ENCODE measurements at places on chromosomes 3 and 15.

DNA sequence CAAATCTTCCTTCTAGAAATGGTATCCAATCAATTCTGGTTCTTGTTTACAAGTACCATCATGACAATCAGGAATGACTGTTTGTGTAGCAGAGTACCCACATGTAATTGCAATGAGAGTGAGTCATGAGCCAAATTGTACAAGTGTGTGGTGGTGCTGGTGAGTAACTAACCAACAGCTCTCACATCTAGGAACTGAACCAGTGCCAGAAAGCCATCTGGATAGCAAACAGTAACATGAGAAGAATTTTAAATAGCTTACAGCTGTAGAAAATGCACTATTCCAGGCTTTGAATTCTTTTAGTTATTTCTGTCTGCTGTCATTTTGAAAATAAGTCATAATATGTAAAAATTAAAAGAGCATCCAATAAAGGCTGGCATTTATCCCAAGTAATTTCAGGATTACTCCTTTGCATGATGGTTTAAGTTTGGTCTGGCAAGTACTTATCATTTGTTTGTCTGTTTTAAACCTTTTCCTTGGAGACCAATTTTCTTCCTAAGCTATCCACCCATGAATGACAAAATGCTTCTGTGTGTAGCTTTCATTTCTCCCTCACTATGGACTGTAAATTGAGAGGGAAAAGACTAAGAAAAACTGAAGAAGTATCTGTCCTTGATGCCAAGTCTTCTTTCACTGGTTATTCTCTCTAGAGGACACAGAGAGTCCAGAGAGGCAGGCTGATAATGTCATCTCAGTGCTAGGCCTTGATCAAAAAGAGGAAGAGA, 60.0 kb downstream of the PIK3CB start:
- DNase-seq, result peak; percentile 95

GRCh38 chr3:51974963-51975851, at the start of gene ABHD14A:
TSS of gene ABHD14A (plus strand) at chr3:51975064. CDS start at chr3:51975136, 72 bp downstream.
- DNase-seq, result peak; percentile 76

DNA sequence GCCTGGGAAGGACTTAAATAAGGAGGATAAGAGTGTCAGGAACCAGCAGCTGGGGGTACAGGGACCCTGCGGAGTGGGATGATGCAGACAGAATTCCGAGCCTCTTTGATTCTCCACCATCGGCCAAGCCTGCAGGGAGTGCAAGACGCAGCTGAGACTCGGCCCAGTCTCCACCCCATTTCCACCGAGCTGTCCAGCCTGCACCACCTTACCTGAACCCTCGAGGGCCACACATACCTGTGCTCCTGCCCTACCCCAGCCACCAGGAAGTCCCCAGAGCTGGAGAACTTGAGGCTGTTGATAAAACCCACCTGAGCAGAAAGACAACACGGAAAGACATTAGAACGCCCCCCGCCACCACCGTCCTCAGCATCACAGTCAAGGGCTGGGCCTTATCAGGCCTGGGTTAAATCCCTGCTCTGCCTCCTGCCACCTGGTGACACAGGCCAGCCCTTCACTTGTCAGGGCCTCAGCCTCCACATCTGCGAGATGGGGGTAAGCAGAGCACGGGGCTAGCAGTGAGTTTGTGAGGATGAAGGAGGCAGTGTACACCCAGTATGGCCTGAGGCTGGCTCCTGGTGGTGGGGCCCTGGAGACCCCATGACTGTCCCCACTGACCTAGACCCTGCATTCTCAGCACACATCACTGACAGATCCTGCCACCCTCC, 8.1 kb downstream of the RRP9 start:
- DNase-seq, result no peak

- DNase-seq, result no peak
Measured at GRCh38 chr3:42741796-42742195, 31.3 kb downstream of the CCDC13 start.

DNA sequence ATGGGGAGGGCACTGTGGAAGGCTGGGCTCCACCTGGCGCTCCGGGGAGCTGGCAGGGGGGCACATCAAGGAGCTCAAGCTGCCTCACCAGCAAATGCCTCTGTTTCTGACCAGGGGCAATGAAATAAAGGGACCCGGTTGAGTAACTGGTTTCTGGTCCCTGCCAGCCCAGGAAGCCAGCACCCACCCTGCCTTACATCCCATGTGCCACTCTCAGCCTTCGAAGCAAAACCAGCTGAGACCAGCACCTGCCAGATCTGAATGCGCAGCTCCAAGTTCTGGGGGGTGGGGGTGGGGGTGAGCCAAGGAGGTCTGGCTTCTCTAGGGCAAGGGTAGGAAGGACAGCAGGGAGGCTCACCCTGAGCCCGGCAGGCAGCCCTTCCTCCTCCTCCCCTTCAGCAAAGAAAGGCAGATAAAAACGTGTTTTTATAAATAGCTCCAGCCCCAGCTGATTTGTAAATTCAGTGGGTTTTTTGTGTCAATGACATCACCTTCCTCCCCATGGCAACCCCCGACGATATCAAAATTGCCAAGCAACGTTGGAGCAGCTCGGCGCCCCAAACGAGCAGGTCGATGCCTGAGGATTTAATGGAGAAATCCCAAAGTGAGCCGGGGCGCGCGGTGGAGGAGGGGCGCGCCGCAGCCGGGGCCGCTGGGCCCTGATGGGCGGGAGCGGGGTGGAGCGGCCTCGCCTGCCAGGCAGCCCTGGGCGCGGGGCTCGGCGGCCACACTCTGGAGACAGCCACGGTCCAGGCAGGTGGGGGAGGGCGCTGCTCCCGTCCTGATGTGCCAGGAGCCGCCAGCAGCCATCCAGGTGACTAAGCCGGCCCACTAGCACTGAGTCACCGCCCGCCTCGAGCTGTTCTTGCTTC, at the start of gene PAK6:
TSS of gene PAK6 (plus strand) at position 532 of the 872 bp plus-strand sequence. CDS start 25,723 bp downstream, outside the sequence.
- DNase-seq, result no peak

DNA sequence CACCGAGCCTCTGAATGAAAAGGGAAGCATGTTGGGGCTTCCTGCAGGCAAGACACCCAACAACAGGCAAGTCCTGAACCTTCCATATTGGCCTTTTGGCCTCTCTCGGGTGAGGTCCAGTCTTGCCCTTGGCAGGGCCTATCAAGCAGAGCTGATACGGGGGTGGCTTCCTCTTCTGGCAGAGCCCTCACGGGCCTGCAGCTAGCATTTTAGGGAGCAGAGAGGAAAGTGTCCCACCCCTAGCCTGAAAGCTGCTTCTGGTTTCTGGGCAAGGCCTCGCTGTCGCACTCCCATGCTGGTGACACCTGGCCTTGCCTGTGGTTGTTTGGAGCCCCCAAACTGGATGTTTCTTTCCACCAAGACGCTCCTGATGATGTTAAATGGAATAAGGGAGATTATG, 31.8 kb upstream of the CTSH start:
- no peak for DNase-seq

GRCh38 chr3:166575161-166575560, 737.9 kb upstream of the BCHE start:
- no peak for DNase-seq

DNA sequence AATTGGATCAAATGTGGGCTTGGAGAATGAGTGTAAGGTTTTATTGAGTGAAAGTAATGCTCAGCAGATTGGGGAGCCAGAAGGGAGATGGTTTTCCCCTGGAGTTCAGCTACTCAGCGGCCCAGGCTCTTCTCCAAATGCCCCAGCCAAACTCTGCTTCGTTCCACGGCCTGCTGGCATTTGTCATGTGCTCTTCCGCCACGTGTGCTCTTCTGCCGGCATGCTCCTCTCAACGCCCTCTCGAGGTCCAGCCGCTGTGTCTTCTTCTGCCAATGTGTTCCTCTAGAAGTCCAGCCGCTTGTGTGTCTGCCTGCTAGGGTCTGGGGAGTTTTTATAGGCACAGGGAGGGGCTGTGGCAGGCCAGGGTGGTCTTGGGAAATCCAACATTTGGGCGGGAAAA, 156.8 kb downstream of the RBPMS2 start:
- no peak for DNase-seq

- no peak for DNase-seq
Measured at GRCh38 chr3:162721736-162722135, 1225.1 kb downstream of the OTOL1 start.

- no peak for DNase-seq
Measured at GRCh38 chr15:64611085-64611725, 150.8 kb downstream of the ZNF609 start.

DNA sequence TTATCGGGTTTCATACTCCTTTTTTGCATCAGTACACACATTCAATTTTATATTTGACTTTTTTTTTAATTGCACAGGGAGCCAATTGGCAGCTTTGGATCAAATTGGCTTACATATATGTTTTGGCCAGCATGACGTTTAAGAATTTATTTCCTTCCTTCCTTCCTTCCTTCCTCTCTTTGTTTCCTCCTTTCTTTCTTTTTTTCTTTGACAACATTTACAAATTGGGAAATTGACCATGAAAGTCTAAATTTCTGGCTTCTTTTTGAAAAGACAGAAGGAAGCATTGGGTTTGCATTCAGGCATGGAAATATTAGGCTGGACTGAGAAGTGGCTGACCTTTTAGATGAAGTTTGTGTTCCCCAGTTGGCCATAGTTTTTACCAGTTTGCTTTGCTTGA, 103.4 kb upstream of the IGSF10 start:
- DNase-seq, result no peak

- no peak for DNase-seq
Measured at GRCh38 chr15:76155731-76156130, 95.9 kb downstream of the TMEM266 start.

GRCh38 chr3:113243846-113244245, 32.5 kb downstream of the BOC start:
- DNase-seq, result no peak

DNA sequence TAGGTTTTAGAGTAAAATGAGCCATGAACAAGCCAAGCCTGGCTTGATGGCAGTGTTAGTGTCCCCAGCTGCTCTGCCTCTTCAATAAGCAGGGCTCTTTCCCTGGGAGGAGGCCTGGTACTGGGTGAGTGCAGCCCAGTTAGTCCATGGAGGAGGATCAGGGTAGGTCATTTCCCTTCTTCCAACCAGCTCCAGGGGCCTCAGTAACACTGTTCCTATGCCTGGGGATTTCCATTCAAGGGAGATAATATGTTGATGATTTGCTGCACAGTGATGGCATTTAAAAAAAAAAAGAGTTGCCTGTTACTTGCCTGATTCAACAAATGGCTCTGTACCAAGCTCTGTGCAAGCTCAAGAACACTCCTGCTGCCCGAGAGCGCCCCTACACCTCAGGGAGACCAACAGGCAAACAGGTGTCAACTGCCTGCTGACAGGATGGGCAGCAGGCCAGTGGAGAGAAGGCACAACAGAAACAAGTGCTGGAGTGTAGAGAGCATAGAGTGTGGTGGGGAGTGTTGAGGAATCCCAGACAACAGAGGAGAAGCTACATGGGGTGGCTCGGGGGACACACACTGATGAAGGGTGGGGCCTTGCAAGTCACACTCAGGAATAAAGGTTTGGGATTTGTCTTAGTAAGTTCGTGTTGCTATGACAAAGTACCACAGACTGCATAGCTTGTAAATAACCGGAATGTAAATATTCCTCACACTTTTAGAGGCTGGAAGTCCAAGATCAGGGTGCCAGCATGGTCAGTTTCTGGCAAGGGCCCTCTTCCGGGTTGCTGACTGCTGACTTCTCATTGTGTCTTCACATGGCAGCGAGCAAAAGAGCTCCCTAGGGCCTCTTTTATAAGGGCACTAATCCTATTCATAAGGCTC, 78.6 kb upstream of the PXYLP1 start:
- DNase-seq, result no peak

- no peak for DNase-seq
Measured at GRCh38 chr15:101450403-101451265, 38.9 kb downstream of the PCSK6 start.

GRCh38 chr3:59422312-59422711, 372.5 kb upstream of the CFAP20DC start:
- DNase-seq, result no peak

- no peak for DNase-seq
Measured at GRCh38 chr15:26084771-26085170, 221.6 kb upstream of the ATP10A start.

DNA sequence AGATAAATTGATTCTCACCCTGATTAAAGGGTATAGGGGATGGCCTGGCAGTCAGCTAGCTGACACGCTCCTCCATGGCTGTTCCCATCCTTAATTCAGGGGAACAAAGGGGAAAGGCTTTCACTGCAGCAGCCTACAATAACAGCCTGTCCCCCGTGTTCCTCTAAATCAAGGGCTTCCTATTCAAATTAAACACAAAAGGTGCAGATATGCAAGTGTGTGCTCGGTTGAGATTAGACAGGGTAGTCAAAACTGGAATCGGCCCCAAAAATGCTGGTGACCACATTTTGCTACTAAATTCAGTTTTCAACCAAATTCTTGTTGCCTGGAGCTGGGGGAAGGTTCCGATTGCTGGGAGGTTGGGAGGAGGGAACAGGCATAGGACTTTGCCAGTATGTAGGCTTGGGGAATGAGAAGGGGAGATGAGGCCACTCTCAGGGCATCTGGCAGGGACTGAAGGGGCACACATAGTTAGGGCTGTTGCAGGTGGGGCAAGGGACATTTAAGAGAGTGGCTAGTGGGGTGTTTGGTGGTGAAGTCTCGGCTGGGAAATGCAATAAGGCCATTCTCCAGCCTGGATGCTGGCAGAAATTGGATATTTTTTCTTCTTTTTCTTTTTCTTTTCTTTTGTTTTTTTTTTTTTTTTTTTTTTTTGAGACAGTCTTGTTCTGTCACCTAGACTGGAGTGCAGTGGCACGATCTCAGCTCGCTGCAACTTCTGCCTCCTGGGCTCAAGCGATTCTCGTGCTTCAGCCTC, 32.9 kb upstream of the CTSH start:
- DNase-seq, result no peak

DNA sequence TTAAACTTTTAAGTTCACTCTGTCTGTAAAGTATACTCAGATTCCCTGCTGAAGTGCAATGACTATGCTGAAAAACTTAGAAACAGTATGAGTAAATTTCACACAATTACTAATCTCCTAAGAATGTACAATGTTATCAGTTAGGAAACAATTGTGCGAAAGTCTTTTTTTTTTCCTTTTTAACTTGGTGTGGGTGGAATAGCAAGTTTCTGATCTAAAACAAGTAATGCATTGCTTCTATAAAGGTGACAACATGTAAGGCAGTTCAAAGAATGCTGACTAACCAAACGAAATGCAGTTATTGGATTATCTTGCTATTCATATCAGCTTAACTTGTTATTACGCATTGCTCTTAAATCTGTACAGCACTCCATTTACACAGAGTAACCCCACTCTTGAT, 19.3 kb upstream of the SLC12A8 start:
- DNase-seq, result no peak

DNA sequence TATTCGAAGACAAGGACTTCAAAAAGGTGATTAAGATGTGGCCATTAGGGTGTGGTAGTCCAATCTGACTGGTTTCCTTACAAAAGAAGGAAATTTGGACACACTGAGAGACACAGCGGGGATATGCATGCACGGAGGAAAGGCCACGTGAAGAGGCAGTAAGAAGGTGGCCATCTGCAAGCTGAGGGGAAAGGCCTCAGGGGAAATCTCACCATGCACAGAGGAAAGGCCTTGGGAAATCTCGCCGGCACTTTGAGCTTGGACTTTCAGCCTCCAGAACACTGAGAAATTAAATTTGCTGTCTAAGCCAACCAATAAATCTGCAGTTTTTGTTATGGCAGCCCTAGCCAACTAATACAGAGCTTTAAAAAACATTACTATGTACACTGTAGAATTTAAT, 78.8 kb downstream of the DLG1 start:
- no peak for DNase-seq

Measured in globus pallidus (tissue), 1 donor.